RPMI8226 (cell line): ENCODE measurements at places on chromosomes 2 and 18.
A peak's percentile ranks its signal among the peaks of the same experiment; 100 is the strongest.

DNA sequence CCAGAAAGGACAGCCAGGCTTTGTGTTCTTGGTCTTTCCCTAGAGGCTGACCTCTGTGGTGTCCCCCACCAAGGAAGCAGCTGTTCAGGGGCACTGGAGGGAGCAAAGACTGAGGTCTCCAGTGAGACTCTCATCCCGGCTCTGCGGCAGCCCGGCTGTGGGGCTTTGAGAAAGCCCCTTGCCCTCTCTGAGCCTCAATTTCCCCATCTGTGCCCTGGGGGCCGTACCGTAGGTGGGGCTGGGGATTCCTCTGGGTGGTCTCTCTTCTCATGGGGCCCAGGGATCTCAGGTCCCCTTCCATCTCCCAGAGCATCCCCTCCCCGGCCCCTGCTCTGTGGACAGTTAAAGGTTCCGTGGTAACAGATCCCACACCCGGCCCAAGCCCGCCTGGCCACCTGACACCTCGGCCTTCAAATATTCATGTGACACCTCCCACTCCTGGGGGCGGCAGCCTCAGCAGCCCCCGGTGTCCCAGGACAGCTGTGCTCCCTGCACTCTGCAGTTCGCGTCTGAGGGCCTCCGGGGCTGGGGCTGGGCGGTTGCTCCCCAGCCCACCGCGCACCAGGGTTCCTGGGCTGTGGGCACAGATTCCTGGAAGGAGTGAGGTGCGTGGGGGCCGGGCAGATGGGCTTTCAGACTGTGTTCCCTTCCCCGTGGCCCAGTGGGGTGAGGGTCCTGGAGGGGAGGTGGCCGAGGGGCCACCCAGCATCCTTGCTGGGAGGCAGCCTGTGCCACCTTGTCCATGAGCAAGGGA is 15.1 kb upstream of the KLHL30 start:
- DNase-seq, result no peak

DNA sequence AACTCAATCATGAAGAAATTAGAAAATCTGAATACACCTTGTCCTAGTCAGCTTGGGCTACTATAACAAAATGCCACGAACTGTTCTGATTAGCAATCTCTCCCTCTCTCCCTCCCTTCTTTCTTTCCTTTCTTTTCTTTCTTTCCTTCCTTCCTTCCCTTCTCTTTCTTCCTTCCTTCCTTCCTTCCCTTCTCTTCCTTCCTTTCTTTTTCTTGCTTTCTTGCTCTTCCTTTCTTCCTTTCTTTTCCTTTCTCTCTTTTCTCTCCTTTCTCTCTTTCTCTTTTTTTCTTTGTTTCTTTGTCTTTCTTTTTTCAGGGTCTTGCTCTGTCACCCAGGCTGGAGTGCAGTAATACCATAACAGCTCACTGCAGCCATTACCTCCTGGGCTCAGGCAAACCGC is 23.6 kb upstream of the EMILIN2 start:
- no peak for DNase-seq

- no peak for DNase-seq
Measured at GRCh38 chr2:157312866-157313486, 12.6 kb downstream of the ERMN start.

GRCh38 chr2:129802290-129802689 is 177.2 kb upstream of the RAB6C start:
- no peak for DNase-seq

GRCh38 chr18:21743166-21743832 is 2.7 kb downstream of the MIB1 start:
- peak; percentile 63 for DNase-seq

DNA sequence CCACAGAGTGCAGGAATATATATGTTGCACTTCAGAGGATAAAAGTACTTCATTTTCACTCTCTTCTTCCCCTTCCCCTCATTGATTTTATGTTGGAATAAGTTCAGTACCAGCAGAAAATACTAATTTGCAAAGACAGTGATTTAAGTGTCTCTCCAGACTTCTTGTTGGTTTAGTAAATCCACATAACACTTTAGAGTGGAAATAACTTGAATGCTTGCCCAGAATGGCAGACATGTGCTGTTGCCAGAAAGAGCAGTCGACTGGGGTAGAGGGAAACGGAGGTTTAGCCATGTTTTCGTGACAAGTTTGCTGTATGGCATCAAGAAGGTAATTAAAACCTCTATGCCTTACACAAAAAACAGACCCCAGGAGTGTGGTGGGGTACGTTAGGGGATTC is 246.0 kb upstream of the CXCR4 start:
- no peak for DNase-seq
